ENCODE measurements at places on chromosomes 11 and 22. TPM values are rescaled to one million over a fixed set of nuclear protein-coding genes. Genes with fewer than 3 reads are reported as not detected.

DNA sequence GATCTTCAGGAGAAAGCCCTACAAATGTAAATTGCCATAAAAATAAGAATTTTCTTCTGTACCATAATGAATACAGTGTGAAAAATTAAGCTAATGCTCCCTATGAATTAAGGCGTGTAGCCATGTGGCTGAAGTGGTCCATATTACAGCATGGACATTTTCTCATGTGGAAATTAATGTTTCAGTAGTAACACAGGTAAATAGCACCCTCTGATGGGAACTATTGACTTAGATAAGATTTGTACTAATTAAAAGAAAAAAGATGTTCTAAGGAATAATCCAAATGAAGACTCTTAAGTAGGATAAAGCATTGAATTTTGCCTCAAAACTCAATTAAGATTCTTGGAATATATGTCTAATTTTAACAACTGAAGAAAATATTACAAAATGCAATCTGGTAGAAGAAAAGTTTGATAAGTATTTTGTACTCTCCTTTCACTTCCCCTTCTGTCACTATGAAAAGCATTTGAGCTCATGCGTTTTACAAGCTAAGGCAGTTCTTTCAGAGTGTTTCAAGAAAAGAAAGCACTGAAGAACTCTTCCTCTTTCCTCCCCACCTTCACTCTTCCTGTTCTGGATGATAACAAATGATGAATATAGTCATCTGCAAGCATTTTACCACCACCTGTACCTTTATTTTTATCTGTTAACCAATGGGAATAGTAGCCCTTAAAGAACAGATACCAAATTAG, 9.9 kb upstream of the OR8D2 start:
- DNase-seq = no peak

CRYBB3 gene
- total RNA-seq = 0.38 TPM

GRCh38 chr11:36123336-36124101, 165.7 kb downstream of the COMMD9 start:
- DNase-seq = no peak

GRCh38 chr11:8765294-8765693, 82.7 kb downstream of the RPL27A start:
- no peak for DNase-seq

DNA sequence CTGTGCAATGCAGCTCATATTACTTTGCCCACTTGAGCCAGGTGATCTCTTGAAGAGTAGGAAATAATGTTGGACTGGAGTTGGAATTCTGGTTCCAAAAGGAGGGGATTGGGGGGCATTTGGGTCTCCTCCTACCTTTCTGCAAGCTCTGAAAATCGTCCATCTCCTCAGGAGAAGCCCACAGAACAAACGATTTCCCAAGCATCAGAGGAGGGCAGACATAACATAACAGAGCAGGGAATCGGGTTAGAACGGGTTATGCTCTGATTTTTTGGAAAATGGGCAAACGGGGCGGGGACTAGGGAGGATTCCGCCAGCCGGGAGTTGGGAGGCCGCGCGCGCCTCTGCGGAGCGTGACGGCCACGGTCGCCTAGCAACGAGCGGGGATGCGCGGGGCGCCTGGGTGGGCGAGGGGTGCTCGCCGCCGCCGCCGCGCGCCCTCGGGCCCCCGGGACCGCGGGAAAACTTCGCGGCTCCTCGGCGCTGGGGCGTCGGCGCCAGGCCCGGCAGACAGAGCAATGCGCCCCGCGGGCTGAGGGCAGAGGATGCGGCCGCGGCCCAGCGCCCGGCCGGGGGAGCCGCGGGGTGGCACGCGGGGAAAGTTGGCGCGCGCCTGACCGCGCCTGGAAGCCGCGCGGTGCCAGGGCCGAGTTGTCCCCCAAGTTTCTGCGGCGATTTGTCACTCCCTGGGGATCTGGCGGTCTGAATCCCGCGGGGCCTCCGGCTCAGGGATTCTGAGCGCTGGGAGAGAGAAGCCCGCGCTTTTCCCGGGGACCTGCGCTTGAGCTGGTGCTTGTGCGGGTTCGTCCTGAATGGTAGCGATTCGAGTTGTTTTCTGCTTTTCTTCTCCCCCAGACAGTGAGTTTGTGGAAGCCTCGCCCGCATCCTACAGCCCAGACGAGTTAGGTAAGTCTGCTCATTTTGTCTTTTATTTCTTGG, 27.8 kb upstream of the AMOTL1 start:
- DNase-seq = no peak

C11orf16 gene
- total RNA-seq = not detected

LINC01488 gene
- total RNA-seq = not detected

DTX4 gene
- 0.21 TPM for total RNA-seq

OR52B2 gene
- not detected for total RNA-seq

DNA sequence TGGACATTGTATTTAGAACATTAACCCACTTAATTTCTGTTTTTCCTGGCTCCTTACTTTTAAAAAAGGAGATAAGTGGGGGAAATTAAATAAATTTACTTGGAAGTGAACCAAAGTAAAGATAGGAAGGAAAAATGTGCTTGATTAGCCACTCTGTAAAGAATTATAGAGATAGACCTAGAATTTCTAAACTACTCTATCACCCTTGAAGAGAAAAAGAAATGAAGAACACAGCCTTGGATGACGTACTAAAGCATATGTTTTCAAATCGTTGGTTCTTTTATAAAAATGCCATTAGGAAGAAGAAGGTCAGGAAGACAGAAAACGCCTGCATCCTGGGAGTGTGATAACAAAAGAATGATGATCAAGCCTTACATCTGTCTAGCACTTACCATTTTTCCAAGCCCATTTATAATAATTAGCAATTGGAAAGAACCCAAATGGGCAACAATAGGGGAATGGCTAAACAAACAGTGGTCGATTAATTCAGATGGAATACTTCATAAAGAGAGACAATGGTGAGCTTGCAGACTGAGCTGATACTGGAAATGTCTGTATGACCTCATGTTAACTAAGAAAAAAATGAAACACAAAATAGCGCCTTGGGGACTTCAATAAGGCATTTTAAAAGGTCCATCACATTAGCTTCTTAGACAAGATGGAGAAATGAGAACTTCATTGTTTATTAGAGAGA, 81.0 kb upstream of the LRRC55 start:
- no peak for DNase-seq

DNA sequence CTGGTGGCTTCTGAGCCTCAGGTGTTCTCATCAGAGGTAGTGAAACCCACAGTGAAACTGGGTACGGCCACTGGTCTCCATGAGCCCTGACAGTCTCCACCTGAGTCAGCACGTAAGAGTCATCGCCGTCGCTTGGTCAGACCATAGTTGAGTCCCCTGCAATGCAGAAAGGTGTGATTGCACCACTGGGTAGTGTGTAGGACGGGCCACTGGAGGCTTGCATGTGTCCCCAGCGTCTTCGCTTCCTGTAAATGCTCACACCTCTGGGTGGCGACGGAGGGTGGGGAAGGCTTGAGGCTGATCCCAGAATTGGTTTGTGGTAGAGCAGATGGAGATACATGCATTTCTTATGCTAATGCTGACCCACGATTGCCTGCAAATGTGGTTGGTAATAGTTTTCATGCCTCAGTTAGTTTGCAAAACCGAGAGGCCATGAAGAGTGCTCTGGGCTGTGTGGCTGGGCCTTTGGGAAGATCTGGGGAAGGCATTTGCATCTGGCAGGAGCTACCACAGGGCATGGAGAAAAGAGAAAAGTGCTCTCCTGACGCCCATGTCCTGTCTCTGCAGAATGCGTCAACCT, 26.5 kb downstream of the CTTN start:
- DNase-seq = no peak

UBE4A gene
- 43.7 TPM for total RNA-seq

DNA sequence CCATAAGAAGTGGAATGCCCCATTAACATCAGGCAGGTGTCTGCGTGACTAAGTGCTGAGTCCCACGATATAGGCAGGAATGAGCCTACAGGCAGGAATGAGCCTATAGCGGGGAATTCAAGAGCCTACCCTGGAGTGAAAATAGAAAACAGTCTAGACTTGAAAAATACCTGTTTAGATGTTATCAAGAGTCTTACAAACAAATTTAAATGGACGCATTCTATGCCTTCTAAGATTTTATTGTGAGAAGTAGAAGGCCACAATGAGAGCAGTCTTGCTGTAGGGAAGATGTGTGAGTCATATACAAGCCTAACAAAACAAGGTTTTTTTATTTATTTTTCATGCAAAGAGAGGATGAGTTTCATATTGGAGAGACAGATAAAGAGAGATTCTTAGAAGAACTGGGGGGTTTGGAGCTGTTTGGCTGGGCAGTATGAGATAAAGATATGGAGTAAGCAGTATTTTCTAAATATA, 200.8 kb upstream of the ZC3H12C start:
- DNase-seq = no peak

LMNTD2 gene
- total RNA-seq = 1.3 TPM

DNA sequence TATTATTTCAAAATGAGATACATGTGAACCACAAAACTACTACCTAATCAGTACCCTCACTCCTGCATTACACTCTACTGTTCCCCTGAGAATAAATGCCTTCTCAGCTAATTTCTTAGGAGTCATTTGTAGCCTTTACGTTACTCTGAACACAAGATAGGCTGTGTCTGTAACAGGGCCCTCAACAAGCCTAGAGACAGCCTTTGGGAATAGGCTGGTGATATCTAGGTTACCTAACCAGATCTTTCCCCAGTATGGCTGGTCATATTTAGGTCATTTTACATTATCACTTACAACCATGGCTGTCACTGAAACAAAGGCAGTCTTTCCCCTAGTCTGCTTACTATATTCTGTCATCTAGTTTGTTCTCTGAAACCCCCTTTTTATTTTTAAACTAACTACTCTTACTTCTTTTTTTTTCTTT, 14.2 kb downstream of the ATM start:
- DNase-seq = no peak

ELFN2 gene
- total RNA-seq = 0.03 TPM

GRCh38 chr11:81487109-81487508, 1246.6 kb downstream of the FAM181B start:
- no peak for DNase-seq

GRCh38 chr11:73323464-73323863, 15.4 kb downstream of the ARHGEF17 start:
- DNase-seq = no peak

- DNase-seq = no peak
These were observed 11.4 kb downstream of the RTN4R start for GRCh38 chr22:20256551-20257211.

SPATA19 gene
- not detected for total RNA-seq

DNA sequence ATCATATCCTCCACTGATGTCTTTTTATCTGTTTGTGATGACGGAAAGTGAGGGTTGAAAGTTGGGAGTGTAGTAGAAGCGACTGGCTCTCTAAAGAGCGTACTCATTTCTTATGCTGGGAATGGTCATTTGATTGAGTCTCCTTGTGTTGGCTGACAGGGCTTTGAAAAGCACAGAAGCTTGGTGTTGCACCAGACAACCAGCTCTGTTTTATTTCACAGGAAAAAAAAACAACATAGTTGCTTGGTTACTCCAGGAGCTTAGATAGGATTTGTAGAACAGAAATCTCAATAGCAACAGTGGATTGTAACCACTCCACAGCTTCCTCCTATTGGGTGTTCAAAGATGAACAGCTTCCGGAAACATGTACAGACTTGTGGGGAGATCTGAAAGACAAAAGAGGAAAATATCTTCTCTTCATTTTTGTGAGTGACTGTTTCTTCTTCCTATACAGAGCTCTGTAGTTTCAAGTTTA, 2.7 kb downstream of the RBM14 start:
- no peak for DNase-seq

- no peak for DNase-seq
These were observed 293.3 kb downstream of the BRD1 start for GRCh38 chr22:49534386-49534785.

- DNase-seq = no peak
These were observed 40.5 kb upstream of the RIC3 start for GRCh38 chr11:8209208-8209807.

GRCh38 chr11:131808470-131808869, 438.1 kb downstream of the NTM start:
- no peak for DNase-seq

DNA sequence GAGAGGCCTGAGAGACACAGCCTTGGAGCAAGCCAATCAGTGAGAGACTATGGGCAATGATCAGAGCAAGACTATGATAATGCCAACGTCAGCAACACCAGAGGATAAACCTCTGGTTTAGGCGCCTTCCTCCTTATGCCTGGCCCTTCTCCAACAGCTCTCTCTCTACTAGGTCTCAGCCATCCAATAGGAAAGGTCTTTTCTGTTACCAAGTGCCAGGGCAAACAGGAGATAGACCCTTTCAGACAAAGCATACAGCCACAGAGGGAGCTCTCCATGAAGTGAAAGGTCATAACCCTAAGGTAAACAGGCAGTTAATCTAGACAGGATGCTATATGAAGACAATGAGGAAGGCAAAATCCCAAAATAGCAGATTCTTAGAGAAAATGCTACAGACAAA, 9.5 kb downstream of the STK33 start:
- no peak for DNase-seq

WNT11 gene
- total RNA-seq = not detected

CDHR5 gene
- not detected for total RNA-seq

DNA sequence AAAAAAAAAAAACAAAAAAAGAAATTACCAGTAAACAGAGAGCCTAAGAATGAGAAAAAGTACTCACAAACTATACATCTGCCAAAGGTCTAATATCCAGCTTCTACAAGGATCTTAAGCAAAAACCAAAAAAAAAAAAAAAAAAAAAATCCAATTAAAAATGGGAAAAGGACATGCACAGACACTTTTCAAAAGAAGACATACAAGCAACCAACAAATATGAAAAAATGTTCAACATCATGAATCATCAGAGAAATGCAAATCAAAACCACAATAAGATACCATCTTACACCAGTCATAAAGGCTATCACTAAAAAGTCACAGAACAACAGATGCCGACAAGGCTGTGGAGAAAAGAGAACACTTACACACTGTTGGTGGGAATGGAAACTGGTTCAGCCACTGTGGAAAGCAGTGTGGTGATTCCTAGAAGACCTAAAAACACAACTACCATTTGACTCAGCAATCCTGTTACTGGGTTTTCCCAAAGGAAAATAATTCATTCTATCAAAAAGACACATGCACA, 18.3 kb downstream of the MS4A6A start:
- no peak for DNase-seq

DNA sequence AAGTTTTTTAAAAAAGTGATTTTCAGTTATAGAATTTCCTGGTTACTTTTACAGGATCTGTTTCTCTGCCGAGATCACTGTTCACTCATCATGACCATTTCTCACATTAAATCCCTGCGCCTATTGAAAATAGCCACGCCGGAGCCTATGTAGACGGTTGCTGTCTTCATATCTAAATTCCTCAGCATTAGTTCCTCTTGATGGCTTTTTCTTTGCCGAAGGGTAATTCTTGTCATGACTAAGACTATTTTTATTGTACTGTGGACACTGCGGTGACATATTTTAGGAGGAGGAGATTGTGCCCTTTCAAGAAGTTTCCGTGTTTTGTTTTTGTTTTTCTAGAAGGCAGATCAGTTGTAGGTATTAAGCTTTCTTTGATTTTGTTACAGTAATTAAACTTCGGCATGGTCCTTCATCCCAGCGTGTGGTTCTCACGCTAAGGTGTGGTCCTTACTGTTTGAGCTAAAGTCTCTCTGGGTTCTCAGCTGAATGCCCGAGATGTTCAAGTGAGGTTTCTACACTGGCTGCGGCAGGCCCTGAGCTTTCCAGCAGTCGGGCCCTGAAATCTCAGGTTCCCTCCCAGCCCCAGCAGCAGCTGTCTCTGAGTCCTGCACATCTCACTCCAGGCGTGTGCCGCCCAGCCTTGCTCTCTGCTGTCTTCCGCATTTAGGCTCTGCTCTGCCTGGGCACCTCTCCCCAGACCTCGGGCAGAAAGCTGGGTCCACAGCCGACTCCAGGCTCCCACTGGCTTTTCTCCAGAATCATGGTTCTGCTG, 1110.5 kb downstream of the TBC1D22A start:
- no peak for DNase-seq

Data from activated T-cell treated with anti-CD3 and anti-CD28 coated beads, Interleukin-2, amount 50 U/mL, for 4 hours (primary cell).